ENCODE measurements at places on chromosomes 5 and 9.
A peak's percentile ranks its signal among the peaks of the same experiment; 100 is the strongest.

DNA sequence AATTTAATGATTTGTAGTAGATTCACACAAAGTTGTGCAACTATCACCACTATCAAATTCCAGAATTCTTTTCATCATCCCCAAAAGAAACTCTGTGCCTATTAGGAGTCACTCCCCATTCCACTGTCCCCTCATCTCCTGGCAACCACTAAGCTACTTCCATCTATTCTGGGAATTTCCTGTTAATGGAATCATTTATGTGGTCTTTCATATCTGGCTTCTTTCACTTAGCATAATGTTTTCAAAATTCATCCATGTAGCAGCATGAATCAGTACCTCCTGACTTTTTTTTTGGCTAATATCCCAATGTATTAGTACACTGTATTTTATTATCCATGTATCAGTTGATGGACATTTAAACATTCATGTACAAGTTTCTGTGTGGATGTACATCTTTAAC, 157.6 kb downstream of the TTC39B start:
- no peak for DNase-seq

GRCh38 chr5:119810217-119810616, 180.9 kb downstream of the FAM170A start:
- DNase-seq: no peak

GRCh38 chr5:158739951-158740757, 359.6 kb downstream of the EBF1 start:
- DNase-seq: no peak

DNA sequence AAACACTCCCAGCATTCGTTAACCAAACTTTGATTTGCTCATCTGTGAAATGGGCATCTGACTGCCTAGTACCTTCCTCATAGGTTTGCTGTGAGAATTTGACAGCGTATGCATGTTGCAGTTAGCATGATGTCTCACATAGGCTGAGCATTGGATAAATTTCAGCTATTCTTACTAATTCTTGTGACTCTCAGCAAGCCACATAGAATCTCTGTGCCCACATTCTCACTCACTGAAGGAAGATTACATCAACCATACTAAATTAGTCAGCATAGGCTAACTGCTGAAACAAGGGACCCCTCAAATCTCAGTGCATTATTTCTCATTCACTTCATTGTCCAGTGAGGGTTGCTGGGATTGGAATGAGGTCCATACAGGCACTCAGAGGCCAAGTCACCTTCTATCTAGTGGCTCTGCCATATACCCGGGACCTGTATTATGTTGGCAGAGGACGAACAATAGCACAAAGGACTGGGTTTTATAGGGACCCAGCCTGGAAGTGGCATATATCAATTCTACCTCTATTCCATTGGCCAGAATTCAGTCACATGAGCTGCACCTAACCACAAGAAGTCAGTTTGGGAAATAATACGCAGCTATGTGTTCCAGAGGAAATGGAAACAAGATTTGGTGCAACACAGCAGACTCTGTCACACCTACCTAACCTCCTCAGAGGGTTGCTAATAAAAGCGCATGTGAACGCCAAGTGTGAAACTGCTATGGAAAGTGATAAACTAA, 4.2 kb upstream of the PTGER4 start:
- no peak for DNase-seq

- no peak for DNase-seq
Measured at GRCh38 chr9:133787754-133788025, 49.5 kb upstream of the SARDH start.

- DNase-seq: peak; percentile 50
Measured at GRCh38 chr9:61673664-61674381, 484.0 kb downstream of the SPATA31A7 start.

GRCh38 chr5:171578829-171579491, 159.5 kb downstream of the FGF18 start:
- DNase-seq: peak; percentile 32

DNA sequence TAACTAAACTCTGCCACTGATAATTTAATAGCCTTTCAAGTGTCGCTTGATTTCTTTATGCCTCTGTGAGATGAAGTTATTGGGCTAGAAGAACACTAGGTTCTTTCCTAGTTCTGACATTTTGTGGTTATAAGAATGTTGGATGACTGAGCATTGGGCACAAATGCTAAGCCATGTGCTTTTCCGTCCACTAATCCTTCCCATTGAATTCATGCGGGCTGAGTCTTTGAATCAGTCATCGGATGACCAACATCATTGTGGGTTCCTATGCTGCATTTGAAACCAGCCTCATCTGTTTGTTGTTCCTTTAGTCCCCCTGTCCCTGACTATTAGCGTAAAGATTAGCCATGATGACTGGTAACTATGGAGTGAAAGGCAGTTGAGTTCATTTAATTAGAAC, 58.5 kb downstream of the ALDH1A1 start:
- no peak for DNase-seq

- no peak for DNase-seq
Measured at GRCh38 chr5:54881286-54882005, 103.9 kb downstream of the ESM1 start.

DNA sequence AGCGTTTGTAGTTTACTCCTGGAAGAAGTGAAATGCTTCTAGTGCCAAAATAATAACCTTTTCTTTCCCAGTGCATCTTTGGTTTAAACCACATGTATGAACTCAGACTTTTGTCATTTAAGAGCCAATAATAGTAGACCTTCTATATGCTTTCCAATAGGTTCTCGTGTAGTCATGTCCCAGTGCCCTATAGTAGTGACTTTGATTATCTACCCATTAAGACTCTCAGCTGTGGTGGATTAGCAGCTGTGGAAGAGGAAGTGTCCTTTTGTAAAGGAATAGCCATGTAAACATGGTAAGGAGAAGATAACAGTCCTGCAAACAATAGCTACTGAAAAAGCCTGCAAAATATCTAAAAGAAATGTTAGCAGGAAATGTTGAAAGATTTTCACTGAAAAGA, 765.3 kb downstream of the MTRR start:
- no peak for DNase-seq

- peak; percentile 77 for DNase-seq
Measured at GRCh38 chr9:33676746-33677505, 118.4 kb upstream of the PRSS3 start.

DNA sequence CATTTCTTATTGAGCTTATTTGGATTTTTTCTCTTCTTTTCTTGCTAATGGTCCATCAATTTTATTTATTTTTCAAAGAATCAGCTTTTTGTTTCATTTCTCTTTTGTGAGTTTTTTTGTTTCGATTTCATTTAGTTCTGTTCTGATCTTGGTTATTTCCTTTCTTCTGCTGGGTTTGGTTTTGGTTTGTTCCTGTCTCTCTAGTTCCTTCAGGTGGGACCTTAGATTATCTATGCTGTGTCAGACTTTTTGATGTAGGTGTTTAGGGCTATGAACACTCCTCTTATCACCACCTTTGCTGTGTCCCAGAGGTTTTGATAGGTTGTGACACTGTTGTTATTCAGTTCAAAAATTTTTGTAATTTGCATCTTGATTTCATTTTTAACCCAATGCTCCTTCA, 119.8 kb downstream of the GABRG2 start:
- DNase-seq: no peak

DNA sequence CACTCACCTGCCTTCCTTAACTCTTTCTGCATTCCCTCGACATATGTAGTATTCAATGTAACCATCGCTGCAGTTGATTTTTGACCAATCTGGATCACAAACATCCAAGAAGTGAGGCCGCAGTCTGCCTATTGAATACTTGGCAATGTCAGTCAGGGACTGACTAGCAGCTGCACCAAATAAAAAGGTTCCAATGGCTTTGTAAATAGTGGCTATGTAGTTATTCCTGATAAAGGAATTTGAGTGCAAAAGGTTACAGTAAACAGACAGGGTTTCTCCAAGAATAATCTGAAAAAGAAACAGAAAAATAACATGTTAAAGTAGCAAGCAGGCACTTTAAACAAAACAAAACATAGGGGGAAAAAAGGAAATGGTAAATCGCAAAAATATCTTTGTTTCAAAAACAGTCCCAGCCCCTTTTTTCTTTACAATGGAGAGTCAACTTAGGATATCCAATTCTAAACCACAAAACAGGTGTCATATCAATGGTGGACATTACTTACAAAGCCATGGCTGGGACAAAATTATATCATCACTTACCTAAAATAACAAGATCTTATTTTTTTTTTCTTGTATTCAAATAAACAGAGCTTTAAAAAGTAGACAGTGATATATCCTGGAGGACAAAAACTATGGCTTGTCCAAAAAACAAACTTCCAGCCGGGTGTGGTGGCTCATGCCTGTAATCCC, 66.8 kb downstream of the PLPP1 start:
- DNase-seq: no peak

DNA sequence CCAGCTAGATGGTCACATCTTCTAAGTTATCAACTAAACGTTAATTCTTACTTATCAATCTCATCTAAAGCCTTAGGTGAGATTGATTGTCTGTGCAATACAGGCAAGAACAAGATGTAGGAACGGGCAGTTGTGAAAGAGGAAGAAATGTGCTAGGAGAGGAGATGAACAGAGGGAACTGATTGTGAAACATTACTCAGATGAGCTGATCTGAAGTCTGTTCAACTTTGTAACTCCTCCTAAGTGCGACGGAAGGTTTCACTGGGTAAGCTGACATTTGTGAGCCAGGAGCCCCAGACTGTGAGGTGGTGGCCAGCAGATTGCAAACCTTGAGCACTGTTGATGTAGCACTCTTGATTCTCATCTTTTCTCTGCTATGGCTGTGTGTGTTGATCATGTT, 204.1 kb downstream of the CD180 start:
- no peak for DNase-seq

DNA sequence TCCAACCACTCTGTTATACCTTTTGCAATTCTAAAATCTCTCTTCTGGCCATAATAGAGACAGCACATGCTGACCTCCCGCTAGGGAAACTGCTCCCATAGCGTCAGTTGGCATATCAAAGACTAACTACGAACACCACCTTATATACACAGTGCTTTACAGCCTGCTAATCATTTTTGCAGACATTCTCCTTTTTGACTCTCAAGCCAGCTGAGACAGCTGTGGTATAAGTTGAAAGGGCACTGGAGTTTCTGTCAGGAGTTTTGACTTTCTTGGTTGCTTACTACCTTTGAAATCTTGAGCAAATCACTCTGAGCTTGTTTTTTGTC, 160.2 kb upstream of the TBCA start:
- DNase-seq: no peak

DNA sequence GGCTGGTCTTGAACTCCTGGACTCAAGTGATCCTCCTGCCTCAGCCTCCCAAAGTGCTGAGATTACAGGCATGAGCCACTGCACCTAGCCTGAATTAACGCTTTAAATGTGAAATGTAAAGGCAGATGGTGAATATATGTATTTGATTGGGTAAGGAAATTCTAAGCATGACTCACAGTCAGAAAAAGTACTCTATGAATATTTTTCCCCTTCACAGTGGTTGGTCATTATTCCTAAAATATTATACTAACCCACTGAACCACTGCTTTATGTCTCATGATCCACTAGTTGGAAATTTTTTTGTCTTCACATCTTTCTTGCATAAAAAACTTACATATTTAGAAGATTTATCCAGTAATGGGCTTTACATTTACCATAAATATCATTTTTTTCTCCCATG, 14.5 kb upstream of the TENT4A start:
- no peak for DNase-seq

DNA sequence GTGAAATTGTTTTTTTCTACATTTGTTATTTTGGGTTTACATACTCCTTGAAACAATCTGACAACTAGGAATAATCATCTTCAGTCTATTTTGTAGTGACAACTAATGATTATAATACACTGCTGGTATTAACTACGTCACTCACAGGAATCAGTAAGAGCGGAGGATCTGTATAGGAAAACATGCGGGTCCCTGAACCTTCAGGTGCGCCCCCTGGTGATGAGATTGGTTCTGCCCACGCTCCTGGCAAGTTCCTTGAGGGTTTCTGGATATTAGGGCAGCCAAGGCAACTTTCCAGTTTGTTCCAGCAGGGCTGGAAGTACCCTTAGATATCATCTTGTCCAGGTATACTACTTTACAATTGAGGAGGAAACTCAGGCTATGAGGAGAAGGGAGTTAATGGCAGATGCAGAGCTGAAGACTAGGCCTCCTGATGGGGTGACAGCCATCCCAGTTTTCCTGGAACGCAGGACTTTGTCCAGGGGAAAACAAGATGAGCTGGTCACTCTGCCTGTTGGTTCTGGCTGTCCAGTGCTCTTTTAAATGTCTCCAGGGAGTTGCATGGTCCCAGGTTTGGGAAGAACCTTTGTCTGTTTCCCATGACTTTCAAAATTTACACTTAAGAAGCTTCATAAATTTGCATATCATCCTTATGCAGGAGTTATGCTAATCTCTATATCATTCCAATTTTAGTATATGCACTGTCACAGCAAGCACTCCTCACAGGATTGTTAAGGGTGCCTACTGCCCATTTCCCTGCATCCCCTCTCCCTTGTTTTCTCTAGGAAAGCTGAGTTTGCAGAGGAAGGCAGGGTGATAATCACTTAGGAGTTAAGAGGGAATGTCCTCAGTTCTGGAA, 14.9 kb upstream of the WNT8A start:
- no peak for DNase-seq

Data from type B pancreatic cell (in vitro differentiated cells).